Hepatocyte (in vitro differentiated cells): ENCODE measurements at places on chromosomes 2 and 18. TPM values are rescaled to one million over a fixed set of nuclear protein-coding genes. Genes with fewer than 3 reads are reported as not detected.

Gene FOXI3
- not detected in 2 replicates for total RNA-seq

DNA sequence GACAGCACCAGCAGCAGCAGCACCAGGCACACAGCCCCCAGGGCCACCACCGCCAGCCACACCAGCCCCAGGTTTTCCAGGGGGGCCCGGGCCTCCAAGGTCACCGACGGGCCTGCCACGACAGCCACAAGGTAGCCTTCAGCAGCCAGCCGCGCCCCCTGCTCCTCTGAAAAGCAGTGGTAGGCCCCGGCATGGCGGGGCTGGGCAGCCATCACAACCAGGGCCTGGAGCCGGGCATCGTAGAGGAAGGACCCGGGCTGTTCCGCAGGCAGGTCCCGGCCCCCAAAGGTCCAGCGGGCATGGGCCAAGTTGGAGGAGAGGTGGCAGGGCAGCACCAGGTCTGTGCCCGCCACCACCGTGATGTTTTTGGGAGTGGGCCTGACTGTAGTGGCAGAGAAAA is 3.3 kb upstream of the ANKRD39 start:
- no peak for DNase-seq

Gene DCDC2C
- total RNA-seq: not detected in 2 replicates

- DNase-seq: peak; percentile 25
These were observed 104.2 kb downstream of the LRRC30 start for GRCh38 chr18:7334973-7335568.

Gene GLI2
- total RNA-seq: 3.8 and 5.8 TPM in 2 replicates

DNA sequence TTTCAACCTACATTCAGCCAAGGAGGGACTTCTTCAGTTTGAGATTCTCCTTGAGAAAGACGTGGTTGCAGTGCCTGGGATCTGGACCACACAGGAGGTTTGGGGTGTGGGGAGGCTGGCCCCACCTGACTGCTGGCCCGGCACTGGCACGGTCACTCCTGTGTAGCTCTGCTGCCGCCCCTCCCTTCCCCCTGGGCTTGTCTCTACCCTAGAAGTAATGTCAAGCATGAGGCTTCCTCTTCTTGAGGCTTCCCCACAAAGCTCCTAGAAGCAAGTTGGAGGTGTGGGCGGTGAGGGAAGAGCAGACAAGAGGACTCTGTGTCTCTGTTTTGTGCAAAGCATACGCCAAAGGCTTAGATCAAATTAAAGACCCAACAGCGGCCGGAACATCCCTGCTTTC is 8.7 kb downstream of the KLHL29 start:
- no peak for DNase-seq

DNA sequence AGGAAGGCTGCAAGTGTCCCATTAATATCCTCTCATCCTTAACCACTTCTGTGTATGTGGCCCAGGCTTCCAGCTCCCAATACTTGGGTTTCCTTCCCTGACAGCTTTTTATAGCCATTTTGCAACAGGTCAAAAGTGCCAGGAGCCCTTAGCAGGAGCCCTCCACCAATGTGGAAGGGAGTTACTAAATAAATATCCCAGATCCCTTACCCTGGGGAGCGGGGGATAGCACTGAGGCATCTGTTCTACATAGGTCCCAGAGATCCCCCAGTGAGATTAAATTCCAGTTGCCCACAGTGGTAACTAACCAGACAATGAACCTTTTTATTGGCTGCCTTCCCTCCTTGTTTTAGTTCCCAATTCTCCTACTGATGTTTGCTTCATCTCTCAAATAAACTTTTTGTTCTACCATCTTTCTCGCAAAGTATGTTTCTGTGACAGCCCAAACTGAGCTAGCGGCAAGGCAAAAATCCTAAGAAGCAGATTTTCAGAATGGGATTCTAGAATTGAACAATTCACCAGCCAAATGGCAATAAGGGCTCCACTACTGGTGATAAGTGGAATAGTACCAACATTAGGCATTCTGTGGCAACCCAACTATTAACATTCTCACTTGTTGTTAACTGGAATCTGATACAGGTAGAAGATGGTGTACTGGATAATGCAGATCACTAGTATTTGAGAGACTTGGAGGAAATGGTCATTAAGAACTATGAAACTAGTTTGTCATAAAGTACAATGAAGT is 83.9 kb upstream of the MAPRE2 start:
- no peak for DNase-seq

DNA sequence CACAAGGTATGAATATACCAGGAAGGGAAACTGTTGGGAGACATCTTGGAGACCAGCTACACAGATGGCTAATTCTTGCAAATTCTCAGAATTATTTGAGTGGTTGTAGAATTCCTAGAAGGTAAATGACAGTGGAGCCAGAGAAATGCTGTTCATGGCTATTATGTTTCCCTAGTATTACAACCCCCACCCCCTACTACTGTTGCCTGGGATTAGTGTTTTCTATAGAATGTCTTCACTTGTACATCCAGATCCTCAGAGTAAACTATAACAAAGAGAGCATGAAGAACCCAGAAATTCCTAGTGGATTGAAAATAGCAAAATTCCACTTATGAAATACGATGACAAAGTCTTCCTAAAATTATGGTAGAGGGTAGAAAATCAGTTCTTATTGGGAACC is 15.3 kb downstream of the LGALSL start:
- DNase-seq: no peak

DNA sequence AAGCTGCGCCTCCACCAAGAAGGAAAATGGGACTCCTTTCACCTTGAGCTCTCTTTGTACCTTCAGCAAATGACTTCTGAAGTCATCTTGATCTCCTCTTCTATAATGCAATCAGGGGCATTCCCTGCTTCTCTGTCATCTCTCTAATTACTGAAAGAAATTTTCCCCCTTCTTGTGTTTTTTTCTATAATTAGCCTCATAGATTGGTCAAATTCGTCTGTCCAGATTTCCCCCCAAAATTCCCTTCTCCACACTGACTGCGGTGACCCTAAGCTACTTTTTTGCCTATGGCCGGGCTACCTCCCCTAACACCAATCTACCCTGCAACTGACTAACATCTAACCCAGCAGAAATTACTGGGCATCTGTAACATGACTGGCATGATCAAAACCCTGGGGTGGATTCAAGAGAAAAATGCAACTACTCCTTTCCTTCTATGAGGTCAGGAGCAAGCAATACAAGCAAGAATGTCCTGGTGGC is 168.6 kb downstream of the BCL2 start:
- no peak for DNase-seq

Gene STPG4
- total RNA-seq: 0.72 TPM in 1 of 2 replicates, not detected in the other

Gene KCNIP3
- total RNA-seq: 2.1 and 6.1 TPM in 2 replicates

DNA sequence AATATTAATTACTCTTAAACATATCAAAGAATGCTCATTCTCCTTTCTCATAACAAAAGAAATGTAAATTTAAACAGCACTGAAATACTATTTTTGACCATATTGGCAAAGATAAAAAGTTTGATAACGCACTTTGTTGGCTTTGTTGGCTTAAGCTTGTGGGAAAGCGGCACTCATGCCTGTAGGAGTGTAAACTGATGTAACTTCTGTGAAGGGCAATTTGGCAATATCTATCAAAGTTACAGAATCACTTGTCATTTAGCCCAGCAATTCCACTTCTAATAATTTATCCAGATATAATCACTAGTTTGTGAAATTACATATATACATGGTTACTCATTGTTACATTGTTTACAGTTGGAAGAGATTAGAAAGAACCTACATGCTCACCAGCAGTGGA is 311.8 kb upstream of the STON1 start:
- no peak for DNase-seq
